Activated CD4-positive, CD25-positive, alpha-beta regulatory T cell (primary cell): ENCODE measurements at places on chromosomes 12 and 14.

DNA sequence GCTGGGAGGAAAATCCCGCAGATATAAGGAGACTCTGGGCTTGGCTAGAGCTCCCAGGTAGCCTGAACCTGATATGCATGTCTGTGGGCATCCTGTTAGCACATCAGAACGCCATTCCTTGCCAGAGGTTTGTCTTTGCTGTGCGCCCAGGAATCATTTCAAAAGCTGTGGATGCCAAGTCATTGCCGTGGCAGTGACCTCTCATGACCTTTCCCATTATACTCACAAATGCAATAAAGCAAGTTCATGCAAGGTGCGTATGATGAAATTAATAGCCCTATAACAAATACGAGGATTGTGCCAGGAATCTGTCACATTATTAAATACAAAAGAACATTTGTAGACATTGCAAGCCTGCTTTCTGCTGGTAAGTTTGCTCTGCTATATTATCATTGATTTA, 229.1 kb upstream of the PELI2 start:
- no peak for DNase-seq

DNA sequence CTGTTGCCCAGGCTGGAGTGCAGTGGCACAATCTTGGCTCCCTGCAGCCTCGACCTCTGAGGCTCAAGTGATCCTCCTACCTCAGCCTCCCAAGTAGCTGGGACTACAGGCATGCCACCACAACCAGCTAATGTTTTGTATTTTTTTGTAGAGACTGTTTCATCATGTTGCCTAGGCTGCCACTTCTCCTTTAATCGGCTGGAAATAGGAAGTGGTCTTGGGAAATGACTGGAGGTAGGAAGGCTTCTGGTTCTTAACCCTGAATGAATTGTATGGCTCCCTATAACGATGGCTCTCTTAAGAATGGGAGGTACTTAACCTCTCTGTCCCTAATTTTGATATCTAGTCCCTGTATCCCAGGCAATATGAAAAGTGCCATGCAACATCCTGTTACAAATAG, 113.9 kb upstream of the USP15 start:
- DNase-seq = no peak

DNA sequence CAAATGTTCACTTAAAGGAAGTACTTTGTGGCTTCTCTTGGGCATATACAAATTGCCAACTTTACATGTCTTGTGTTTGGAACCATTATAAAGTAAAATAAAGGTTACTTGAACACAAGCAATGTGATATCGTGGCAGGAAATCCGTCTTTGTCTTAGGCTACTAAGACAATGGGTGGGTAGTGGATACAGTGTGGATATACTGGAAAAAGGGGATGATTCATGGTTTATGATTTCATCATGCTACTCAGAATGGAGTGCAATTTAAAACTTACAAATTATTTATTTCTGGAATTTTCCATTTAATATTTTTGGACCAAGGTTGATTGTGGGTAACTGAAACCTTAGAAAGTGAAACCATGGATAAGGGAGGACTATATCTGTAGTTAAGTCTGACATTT, 48.4 kb downstream of the MYRFL start:
- DNase-seq = no peak

DNA sequence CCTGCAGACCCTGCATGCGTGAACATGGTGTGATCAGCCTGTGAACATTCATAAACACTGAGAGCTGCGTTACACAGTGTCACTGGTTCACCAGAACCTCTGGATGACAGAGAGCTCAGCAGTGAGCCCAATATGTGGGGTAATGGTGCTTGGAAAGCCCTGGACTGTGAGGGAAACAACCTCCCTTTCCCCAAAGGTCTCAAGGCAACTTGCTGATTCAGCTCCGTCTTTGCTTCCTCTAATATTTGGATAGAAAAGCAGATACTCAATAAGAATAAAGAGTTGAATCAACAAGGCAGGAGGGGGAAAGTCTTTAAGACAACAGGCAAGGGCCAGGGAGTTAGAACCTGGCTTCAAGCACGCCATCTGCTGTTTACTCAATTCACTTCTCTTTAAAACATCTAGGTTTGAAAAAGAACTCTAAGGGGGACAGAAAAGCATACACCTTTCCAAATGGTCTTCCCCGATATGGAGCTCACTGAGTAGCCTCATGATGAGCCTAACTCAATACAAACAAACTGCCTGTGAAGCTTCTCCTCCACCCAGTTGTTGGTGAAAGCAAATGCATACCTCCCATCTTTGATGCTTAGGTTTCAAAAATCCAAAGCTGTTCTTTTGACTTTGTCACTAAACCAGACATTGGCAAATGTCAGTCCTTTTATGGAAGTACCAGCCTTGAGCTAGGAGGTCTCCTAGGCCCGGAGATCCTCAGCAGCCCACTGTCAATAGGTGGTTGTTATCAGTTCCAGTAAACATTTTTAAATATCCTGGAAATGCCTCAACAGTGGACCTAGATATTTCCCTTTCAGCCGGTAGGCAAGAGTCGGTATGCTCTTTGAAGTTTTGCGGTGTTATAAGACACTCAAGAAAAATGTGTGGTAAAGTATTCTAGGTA, 76.1 kb downstream of the SAMD4A start:
- DNase-seq = no peak

- no peak for DNase-seq
Measured at GRCh38 chr12:104460041-104460719, 3.4 kb downstream of the CHST11 start.
